ENCODE measurements at places on chromosomes 4 and X.

GRCh38 chr4:164483711-164484110, 270.2 kb upstream of the SMIM31 start:
- DNase-seq: no peak

DNA sequence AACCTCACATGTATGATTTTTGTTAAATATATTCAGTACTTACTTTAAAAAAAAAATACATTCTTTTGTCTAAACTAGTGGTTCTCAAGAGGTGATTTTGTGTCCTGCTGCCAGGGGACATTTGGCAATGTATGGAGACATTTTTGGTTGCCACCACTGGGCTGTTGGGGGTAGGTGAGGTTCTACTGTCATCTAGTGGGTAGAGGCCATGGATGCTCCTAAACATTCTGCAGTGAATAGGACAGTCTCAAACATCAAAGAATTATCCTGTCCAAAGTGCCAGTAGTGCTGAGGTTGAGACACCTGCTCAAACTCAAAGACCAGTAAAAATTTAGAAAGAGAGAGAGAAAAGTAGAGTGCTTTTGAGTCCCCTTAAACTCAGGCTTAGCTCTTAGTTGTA, 32.9 kb upstream of the PGM2 start:
- no peak for DNase-seq

GRCh38 chrX:21963731-21964405, 23.4 kb downstream of the SMS start:
- no peak for DNase-seq

- DNase-seq: no peak
Measured at GRCh38 chr4:169773889-169774288, 16.1 kb upstream of the HPF1 start.

- DNase-seq: no peak
Measured at GRCh38 chr4:128653527-128654444, 155.7 kb upstream of the JADE1 start.

GRCh38 chrX:68690936-68691501, 43.6 kb downstream of the STARD8 start:
- no peak for DNase-seq

All from D721Med (cell line).